ENCODE measurements at places on chromosomes 4 and X. TPM values are rescaled to one million over a fixed set of nuclear protein-coding genes. Genes with fewer than 3 reads are reported as not detected.

- no peak overlapping the region for H3K4me3 ChIP-seq
- H3K4me1 ChIP-seq, result no peaks in the 10 kb centered on the region
- no peaks in the 10 kb centered on the region for H3K27me3 ChIP-seq
- H3K36me3 ChIP-seq, result no peaks in the 10 kb centered on the region
- H3K27ac ChIP-seq, result no peak overlapping the region
- DNase-seq, result no peak
Measured at GRCh38 chr4:161931089-161931488, 232.7 kb downstream of the FSTL5 start.

DNA sequence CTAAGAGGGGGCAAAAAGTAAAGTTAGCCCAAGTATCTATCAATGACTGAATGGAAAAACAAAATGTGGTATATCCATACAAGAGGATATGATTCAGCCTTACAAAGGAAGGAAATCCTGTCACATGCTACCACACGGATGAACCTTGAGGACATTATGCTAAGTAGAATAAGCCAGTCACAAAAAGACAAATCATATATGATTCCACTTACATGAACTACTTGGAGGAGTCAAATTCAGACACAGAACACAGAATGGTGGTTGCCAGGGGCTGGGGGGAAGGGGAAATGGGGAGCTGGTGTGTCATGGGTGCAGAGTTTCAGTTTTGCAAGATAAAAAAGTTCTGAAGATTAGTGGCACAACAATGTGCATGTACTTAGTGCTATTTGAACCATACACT, 101.8 kb downstream of the SH3KBP1 start:
- H3K36me3 ChIP-seq, result no peaks in the 10 kb centered on the region
- no peak for DNase-seq

DNA sequence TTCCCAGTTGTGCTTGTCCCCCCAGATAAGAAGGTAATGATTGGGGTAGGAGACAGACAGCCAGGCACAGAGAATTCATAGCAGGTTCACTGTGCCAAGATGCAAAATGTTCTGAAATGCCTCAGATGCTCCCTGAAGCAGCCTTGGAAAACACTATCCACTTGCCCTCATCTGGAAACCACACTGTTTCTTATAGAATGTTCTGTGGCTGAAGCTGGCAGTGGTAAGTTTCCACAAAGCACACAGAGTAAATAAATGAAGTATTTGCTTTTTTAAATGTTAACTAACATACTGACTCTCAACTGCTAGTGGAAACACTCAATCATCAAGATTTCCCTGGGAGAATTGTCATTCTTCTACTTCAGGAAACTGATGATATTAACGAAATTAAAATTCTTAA, 311.4 kb downstream of the PRDM5 start:
- H3K36me3 ChIP-seq, result no peaks in the 10 kb centered on the region
- H3K4me3 ChIP-seq, result no peak overlapping the region
- no peaks in the 10 kb centered on the region for H3K27me3 ChIP-seq
- DNase-seq, result no peak
- H3K4me1 ChIP-seq, result no peaks in the 10 kb centered on the region

DNA sequence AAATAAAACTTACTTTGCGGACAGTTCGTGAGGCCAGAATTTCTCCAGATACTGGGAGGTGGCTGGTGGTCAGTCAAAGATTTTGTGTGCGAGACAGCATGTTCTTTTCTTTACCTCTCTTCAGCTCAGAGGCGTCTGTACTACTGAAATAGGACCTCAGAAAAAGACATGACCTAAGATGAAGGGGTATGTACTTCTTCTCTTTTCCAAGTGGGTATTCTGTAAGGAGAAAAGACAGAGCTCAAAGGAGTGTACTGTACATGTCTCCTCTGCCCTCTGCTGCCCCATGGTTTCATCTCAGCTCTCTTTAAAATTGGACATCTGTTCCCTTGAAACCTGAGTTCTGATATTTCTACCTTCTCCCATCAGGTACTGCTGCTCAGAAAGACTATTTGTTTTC, 38.1 kb downstream of the SEPTIN11 start:
- H3K27me3 ChIP-seq, result no peaks in the 10 kb centered on the region
- DNase-seq, result no peak
- H3K4me1 ChIP-seq, result peaks cover 41% of the 10 kb centered on the region
- H3K27ac ChIP-seq, result peak overlapping the region; percentile 20
- H3K36me3 ChIP-seq, result no peaks in the 10 kb centered on the region

DNA sequence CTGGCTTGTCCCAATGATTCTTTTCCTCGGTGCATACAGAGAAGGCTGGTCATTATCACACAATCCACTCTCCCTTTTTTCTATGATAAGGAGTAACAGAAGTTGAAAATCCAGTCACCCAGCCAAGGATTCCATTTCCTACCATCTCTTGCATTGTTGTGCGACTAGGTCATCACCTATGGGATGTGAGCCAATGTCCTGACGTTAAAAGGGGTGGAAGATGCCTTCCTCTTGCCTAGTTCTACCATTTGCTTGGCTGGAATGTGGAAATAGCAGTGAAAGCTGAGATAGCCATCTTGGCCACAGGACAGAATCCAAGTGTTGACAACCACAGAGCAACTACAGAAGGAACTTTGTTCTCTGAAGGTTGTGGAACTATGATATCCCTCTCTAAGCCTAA, 132.2 kb upstream of the KIT start:
- H3K4me3 ChIP-seq, result no peak overlapping the region
- no peaks in the 10 kb centered on the region for H3K27me3 ChIP-seq
- no peak overlapping the region for H3K27ac ChIP-seq
- H3K36me3 ChIP-seq, result no peaks in the 10 kb centered on the region
- no peak for DNase-seq
- no peaks in the 10 kb centered on the region for H3K4me1 ChIP-seq

PNMA3 gene
- 2.1 TPM for polyA plus RNA-seq

DNA sequence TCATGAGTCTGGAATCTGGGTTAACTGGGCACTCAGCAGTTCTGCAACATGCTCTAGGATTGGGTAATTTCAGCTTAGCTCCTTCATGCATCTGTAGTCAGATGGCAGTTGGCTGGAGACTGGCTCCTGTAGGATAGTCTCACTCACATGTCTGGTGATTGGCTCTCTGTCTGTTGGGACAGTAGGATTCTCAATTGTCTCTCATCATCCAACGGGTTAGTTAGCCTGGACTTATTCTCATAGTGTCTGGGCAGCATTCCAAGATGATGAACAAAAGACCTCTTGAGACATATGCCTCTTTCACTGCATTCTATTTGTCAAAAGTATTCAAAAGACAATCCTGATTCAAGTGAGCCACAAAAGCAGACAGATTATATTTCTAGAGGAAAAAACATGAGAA, 795.6 kb upstream of the GALNTL6 start:
- H3K4me3 ChIP-seq, result no peak overlapping the region
- H3K27ac ChIP-seq, result no peak overlapping the region
- H3K36me3 ChIP-seq, result no peaks in the 10 kb centered on the region
- no peak for DNase-seq
- H3K4me1 ChIP-seq, result no peaks in the 10 kb centered on the region

DNA sequence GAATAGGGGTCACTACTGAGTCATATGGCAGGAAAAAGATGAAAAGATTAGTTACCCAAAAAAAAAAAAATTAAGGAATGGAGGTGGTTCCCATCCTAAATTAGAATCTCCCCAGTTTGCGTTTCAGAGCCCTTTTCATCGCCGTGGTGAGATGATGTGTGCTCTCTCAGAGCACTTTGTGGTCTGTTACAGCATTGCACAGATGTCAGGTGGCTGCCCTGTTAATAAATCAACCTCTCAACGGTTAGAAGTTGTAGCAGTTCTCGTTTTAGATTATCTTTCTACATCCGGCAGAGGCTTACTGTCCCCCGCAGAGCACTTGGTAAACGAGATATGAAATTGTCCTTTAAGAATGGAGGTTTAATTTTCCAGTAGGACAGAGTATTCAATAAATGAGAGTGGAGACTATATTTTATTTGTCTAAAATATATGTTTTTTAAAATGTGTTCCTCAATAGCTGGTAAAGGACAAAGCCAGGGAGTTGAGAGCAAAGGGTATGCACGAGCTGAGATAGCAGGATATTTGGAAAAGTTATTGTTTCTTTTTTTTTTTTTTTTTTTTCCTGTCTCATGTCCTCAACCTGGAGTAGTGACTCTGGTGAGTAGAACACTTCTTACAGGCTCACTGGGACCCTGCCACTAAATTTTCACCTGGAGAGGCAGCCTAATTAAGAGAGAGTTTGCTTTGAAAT, 26.9 kb downstream of the AFF1 start:
- no peak overlapping the region for H3K27ac ChIP-seq
- H3K4me1 ChIP-seq, result peaks cover 47% of the 10 kb centered on the region
- no peaks in the 10 kb centered on the region for H3K27me3 ChIP-seq
- DNase-seq, result no peak
- no peaks in the 10 kb centered on the region for H3K36me3 ChIP-seq

DNA sequence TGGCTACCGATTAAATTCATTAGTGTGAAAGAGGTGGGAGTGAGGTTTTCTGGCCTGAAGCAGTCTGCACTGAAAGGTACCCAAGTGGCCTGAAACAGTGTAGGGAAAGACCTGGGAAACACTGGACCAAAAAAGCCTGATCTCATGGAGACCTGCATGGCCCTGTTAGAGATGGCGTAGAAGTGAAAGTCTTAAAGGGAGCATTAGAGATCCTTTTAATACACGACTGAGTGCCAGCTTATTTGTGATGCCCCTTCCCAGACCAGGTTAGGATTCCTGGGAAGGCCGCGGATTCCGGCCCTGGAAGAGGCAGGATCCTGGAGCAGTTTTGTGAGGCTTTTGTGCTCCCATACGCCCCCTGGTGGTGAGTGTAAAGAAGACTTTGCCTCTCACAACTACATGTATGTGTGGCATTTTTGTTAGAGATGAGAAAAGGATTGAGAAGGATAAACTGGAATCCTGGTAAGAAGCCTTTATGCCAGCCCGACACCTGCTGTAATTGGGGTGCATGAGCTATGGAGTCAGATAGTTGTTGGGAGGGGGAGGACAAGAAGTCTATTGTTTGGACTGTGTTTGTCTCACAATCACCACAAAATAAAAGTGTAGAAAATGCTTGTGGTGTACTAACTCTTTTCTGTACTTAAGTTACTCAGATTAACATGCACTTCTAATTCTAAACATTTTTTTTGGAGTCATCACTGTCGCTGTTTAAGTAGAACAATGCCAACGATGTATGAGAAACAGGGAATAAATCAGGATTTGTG, 54.0 kb downstream of the JADE1 start:
- H3K27me3 ChIP-seq, result no peaks in the 10 kb centered on the region
- DNase-seq, result peak; percentile 55
- peaks cover 30% of the 10 kb centered on the region for H3K4me1 ChIP-seq
- peaks cover 60% of the 10 kb centered on the region for H3K36me3 ChIP-seq
- H3K27ac ChIP-seq, result no peak overlapping the region

- no peaks in the 10 kb centered on the region for H3K36me3 ChIP-seq
- H3K4me3 ChIP-seq, result no peak overlapping the region
- no peak for DNase-seq
- H3K27me3 ChIP-seq, result no peaks in the 10 kb centered on the region
- H3K4me1 ChIP-seq, result no peaks in the 10 kb centered on the region
Measured at GRCh38 chr4:109359040-109359646, 56.7 kb upstream of the COL25A1 start.

Measured in left lung (tissue), 14 donors.